ENCODE measurements at places on chromosomes 4 and X. TPM values are rescaled to one million over a fixed set of nuclear protein-coding genes. Genes with fewer than 3 reads are reported as not detected.

MAD2L1 gene
- 13.7 TPM for total RNA-seq

USP17L19 gene
- not detected for total RNA-seq

SRPX2 gene
- total RNA-seq: 4.4 TPM

GRIA3 gene
- total RNA-seq: 0.85 TPM

ZNF141 gene
- total RNA-seq: 16.7 TPM

All from colonic mucosa (tissue), 4 donors.